ENCODE measurements at places on chromosomes 4 and X.

DNA sequence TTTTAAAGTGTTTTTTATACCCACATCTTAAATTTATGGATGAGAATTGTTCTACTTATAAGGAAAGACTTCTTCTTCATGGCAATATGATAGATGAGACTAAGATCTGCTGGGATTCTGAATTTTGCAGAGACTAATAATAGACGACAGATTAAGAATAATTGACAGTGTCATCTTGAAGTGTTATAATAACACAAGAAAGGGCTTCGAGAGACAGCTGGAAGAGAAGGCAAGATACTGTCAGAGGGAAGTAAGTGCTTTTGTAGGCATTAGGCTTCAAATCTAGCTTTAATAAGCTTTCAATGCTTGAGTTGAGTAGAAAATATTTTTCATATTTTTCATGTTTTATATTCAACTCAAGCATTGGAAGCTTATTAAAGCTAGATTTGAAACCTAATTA is 797.6 kb upstream of the PABPC4L start:
- no peaks in the 10 kb centered on the region for H3K27me3 ChIP-seq
- H3K27ac ChIP-seq = no peak overlapping the region
- no peaks in the 10 kb centered on the region for H3K4me1 ChIP-seq
- no peak for ATAC-seq
- H3K4me3 ChIP-seq = no peak overlapping the region

- H3K4me1 ChIP-seq = peaks cover 15% of the 10 kb centered on the region
- no peaks in the 10 kb centered on the region for H3K27me3 ChIP-seq
- no peak overlapping the region for H3K4me3 ChIP-seq
- ATAC-seq = no peak
These were observed 8.2 kb downstream of the SH3KBP1 start for GRCh38 chrX:19879181-19879580.

GRCh38 chrX:114798907-114799306 is 215.0 kb downstream of the HTR2C start:
- H3K27me3 ChIP-seq = no peaks in the 10 kb centered on the region
- ATAC-seq = no peak
- H3K36me3 ChIP-seq = no peaks in the 10 kb centered on the region
- H3K4me3 ChIP-seq = no peak overlapping the region

DNA sequence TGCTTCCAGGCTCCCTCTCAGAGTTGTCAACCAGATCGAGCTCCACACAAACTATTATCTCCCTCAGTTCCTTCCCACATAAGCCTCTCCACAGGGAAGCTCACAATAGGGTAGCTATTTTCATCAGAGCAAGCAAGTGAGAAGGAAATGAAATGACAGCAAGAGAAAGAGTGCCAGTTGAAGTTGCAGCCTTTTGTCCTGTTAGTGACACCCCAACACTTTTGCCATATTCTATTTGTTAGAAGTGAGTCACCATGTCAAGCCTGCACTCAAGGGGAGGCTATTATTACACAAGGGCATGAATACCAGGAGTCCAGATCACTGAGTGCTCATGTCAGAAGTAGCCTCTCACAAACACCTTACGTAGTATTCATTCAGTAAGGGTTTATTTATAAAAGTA is 266.3 kb upstream of the NOCT start:
- H3K4me3 ChIP-seq = no peak overlapping the region
- no peak overlapping the region for H3K27ac ChIP-seq
- peaks cover 3% of the 10 kb centered on the region for H3K27me3 ChIP-seq
- no peak for ATAC-seq
- H3K4me1 ChIP-seq = no peaks in the 10 kb centered on the region
- H3K36me3 ChIP-seq = no peaks in the 10 kb centered on the region

DNA sequence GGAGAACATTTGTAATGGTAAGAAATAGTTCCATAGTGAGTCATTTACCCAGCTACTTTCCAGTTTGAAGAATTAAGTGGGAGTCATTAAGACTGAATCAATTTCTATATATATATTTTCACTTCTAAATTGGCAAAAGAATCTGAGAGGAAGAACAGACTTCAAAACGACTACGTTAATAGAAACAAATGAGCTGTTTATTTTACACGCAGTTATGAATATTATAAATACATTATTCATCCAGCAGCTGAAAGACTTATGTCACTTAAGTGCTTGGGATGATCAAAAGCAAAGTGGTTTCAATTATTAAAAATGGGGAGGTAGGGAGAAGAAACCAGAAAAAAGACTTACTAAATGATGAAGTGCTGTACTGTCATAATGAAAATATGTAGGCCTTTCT is 260.5 kb upstream of the DDX53 start:
- H3K4me3 ChIP-seq = no peak overlapping the region
- ATAC-seq = peak; percentile 12
- no peaks in the 10 kb centered on the region for H3K27me3 ChIP-seq
- H3K27ac ChIP-seq = no peak overlapping the region
- no peaks in the 10 kb centered on the region for H3K36me3 ChIP-seq
- no peaks in the 10 kb centered on the region for H3K4me1 ChIP-seq

GRCh38 chr4:30832639-30833038 is 112.5 kb downstream of the PCDH7 start:
- no peaks in the 10 kb centered on the region for H3K36me3 ChIP-seq
- no peak overlapping the region for H3K4me3 ChIP-seq
- no peaks in the 10 kb centered on the region for H3K27me3 ChIP-seq
- H3K4me1 ChIP-seq = no peaks in the 10 kb centered on the region

Data from activated T-helper 17 cell treated with anti-CD3 and anti-CD28 coated beads, Interleukin-2, amount 50 U/mL, for 72 hours (primary cell).